Stimulated activated CD4-positive, alpha-beta T cell treated with anti-CD3 and anti-CD28 coated beads, Interleukin-1b, Interleukin-23, amount 100 ng/mL, for 1 hour (primary cell): ENCODE measurements at places on chromosomes 4 and X.

GRCh38 chr4:74203467-74203866 lies 45.5 kb downstream of the MTHFD2L start:
- no peak for DNase-seq

GRCh38 chrX:36573720-36574119 lies 434.4 kb upstream of the FAM47C start:
- DNase-seq, result no peak

- no peak for DNase-seq
These were observed 175.5 kb downstream of the WDFY3 start for GRCh38 chr4:84790769-84791565.

GRCh38 chr4:165758086-165758485 lies 115.0 kb upstream of the TLL1 start:
- no peak for DNase-seq

GRCh38 chr4:86775061-86775460 lies 74.1 kb downstream of the SLC10A6 start:
- no peak for DNase-seq

GRCh38 chrX:150753357-150753756 lies 60.2 kb downstream of the MTMR1 start:
- no peak for DNase-seq

GRCh38 chrX:123665197-123665596 lies 67.7 kb downstream of the THOC2 start:
- DNase-seq, result no peak

DNA sequence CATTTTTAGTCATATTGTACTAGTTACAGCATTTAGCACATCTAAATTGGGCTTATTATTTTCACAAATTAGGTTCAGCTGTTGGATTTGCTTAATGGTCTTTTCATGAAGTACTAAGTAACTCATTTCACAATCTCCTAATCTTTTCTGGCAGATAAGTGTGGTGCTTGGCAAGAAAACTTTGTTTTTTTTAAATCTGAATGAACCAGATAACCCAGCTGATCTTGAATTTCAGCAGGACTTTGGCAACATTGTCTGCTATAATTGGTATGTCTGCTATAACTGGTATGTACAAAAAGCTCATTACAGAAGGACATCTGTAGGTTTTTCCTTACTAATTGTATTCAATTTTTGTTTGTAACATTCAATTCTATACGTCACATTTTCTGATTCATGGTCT lies 22.7 kb downstream of the WDR19 start:
- DNase-seq, result no peak

GRCh38 chr4:46999566-46999965 lies 6.2 kb upstream of the GABRA4 start:
- DNase-seq, result no peak

DNA sequence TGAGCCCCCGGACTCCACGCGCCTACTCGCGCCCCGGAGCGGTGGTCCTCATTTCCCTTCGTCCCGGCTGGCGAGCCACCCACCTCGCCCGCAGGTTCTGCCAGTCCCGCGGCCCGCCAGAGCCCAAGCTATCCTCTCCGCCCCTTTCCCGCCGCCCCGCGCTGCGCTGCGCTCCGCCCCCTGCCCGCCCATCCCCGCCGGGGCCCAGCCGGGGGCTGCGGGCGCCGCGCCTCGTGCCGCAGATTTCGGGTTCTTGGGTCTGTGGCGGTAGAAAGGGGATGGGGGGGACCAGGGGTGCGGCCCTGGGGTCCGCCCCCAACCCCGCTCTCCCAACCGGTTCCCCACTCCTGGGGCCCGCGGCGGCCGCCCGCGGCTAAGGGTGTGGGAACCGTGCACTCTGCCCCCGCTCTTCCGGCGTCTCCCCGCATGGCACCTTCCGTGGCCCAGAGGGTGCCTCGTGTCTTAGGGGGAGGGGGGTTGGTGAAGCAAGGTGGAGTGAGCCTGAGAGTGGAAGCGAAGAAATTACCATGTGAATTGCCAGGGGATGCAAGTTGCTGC lies 650.8 kb upstream of the DIPK2B start:
- no peak for DNase-seq

GRCh38 chr4:86847571-86847970 lies 1.6 kb downstream of the SLC10A6 start:
- DNase-seq, result no peak

DNA sequence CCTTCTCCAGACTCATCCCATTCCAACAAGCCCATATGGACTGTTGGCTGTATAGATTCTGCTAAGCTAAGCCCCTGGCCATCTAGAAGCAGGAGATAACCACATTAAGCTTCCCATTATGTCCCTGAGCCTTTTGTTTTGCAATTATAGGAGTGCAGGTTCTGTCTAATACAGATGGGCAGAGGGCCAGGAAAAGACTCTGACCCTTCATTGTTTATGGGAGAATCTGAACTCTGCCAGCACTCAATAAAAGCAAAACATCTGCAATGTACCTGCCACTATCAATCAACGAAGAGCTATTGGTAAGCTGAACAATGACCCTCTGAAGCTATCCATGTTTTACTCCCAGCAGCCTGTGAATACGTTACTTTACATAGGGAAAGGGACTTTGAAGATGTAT lies 207.3 kb upstream of the CLNK start:
- no peak for DNase-seq

DNA sequence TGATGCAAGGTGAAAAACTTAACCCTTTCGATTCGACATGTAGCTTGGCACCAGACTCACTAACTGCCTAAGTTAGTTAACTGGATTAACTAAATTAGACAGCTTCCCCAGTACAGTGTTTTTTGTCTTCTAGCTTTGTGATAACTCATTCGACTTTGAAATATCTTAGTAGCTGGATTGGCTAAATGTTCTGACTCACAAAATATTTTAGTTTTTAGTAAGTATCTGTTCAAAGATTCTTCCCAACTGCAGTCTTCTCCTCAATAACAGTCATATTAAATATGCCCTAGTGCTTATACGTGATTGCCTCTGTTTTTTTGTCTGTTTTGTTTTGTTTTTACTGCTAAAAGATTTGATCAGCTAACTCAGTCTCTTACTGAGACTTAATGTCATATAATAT lies 102.9 kb downstream of the KCNIP4 start:
- no peak for DNase-seq

- DNase-seq, result no peak
These were observed 1033.1 kb downstream of the RAPGEF2 start for GRCh38 chr4:160136021-160136420.

- DNase-seq, result no peak
These were observed 75.3 kb upstream of the RAPGEF2 start for GRCh38 chr4:159027535-159027934.

DNA sequence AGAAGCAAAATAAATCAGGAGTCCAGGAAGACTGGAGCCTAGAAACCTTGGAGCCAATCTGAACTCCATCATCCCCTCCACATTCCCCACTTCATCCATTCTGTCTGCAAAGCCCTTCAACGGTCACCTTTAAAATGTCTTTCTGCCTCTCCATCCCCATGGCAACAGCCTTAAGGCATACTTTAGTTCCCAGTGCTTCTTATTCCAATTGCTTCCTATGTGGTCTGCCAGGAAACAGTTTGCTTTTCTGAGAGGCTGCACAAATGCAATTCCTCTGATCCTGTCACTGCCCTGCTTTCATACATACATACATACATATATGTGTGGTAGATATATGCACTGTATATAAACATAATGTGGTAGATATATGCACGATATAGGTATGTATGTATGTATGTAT lies 786 bp upstream of the MAGEH1 start:
- DNase-seq, result no peak

- DNase-seq, result no peak
These were observed 28.2 kb downstream of the IRF2 start for GRCh38 chr4:184446132-184446658.

GRCh38 chr4:34464196-34464595 lies 1780.1 kb downstream of the ARAP2 start:
- no peak for DNase-seq

GRCh38 chr4:152970102-152970820 lies 34.1 kb downstream of the FHDC1 start:
- no peak for DNase-seq

- DNase-seq, result peak; percentile 53
These were observed 8.3 kb upstream of the DAPP1 start for GRCh38 chr4:99808260-99808857.

DNA sequence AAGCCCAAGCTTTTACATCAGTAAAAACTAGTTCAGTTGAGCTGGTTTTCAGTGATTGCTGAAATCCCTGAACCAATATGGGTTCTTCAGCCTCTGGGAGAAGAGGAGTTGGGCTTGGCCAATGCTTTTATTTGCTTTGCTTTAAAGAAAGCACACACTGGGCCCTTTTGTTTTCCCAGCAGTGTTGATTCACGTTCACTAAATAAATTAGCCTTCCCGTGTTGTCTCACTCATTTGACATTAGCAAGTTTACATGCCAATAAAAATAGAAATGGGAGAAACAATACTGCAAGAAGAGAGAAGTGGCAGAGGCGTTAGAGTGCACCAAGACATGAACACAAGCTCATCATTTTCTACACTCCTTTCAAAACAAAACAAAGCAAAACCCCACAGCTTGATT lies 136.2 kb downstream of the SHROOM3 start:
- no peak for DNase-seq

- no peak for DNase-seq
These were observed 141.4 kb upstream of the LNX1 start for GRCh38 chr4:53732661-53733060.

GRCh38 chrX:16307950-16308349 lies 140.7 kb downstream of the MAGEB17 start:
- DNase-seq, result no peak

- DNase-seq, result no peak
These were observed 31.0 kb downstream of the ADAMTS3 start for GRCh38 chr4:72538006-72538405.

DNA sequence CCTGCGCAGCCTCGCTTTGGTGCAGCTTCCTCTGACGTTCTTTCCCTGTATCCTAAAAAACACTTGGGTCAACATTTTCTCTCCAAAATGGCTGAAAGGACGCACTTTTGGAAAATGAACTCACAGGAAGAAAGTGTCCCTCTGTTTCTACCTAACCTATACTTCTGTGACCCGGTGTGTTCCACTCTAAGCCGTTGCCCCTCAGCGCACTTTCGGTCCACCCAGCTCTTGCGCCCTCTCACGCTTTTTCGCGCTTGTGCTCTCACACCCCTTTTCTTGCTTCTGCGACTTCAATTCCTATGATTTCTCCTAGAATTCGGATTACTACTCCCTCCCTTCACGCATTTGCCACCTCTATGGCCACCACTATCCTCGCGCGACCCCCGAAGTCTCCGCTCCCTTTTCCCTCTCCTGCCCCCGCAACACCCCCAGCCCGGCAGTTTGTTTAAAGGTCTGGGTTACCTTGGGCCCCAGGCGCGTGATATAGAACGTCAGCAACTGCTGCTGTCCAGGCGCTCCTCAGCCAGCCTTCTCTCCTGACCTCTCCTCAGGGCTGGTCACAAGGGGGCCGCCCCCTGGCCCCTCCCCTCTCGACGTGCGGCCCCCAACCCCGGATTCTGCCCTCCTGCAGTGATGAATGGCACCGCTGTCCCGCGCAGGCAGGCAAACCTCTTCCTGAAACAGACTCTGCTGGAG lies at the start of gene USP51:
USP51 (minus strand) TSS at position 535 of the 696 bp plus-strand sequence. CDS start 909 bp downstream, outside the sequence.
- DNase-seq, result peak; percentile 6

DNA sequence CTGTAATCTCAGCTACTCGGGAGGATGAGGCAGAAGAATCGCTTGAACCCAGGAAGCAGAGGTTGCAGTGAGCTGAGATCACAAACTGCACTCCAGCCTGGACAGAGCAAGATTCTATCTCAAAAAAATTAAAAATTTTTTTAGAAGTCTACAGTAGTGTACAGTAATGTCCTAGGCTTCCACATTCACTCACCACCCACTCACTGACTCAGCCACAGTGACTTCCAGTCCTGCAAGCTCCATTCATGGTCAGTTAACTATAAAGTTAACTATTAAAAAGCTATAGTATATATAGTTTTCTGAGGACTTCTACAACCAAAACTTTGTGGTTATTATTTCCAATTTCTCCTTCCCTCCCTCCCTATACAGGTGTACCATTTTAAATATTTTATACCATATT lies 34.7 kb upstream of the NEUROG2 start:
- DNase-seq, result no peak

DNA sequence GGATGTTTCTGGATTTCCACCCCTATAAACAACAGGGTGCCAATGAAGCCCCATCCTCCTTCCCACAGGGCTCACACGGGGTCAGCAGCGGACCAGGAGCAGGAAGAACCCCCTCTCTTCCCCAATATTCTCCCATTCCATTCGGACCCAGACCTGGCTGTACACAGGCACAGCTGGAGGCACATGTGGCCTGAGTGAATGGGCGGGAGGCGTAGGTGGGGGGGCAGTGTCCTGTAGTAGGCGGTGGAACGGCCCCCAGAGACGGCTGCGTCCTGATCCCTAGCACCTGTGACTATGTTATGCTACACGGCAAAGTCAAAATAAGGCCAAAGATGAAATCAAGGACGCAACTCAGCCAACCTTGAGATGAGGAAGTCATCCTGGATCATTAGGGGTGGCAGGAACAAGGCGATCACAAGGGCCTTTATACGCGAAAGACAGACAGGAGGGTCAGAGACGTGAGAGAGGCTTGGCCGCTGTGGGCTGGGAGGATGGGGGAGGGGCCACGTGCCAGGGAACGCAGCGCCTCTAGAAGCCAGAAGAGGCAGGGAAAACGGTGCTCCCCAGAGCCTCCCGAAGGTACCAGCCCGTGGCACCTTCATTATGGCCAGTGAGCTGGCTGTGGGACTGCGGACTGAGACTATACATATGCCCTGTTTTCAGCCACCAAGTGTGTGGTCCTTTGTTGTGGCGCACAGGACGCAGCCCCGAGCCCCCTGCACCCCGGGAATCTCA lies 75.6 kb downstream of the WFS1 start:
- DNase-seq, result no peak

- no peak for DNase-seq
These were observed 169.2 kb downstream of the GRIA2 start for GRCh38 chr4:157389741-157390140.

- DNase-seq, result no peak
These were observed 14.1 kb upstream of the SMIM43 start for GRCh38 chr4:121778991-121779628.

GRCh38 chr4:5960252-5960880 lies 57.9 kb downstream of the C4orf50 start:
- DNase-seq, result no peak

GRCh38 chr4:156111686-156112085 lies 158.0 kb upstream of the CTSO start:
- DNase-seq, result no peak

GRCh38 chr4:115323106-115323707 lies 209.8 kb upstream of the NDST4 start:
- DNase-seq, result no peak
